GM12865 (cell line): ENCODE measurements at places on chromosomes 13 and 19.

DNA sequence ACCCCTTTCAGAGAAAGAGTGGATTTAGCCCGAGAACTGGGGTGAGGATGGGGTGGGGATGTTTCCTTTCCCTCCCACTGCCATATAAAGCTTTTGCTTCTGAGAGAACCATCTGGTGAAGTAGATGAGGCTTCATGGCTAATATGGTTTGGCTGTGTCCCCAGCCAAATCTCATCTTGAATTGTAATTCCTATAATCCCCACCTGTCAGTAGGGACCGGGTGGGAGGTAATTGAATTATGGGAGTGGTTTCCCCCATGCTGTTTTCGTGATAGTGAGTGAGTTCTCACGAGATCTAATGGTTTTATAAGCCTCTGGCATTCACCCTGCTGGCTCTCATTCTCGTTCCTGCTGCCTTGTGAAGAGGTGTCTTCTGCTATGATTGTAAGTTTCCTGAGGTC is 270.9 kb downstream of the LMO7 start:
- DNase-seq: no peak

- no peak for DNase-seq
These were observed 3.8 kb downstream of the ZNF490 start for GRCh38 chr19:12606796-12607195.

- DNase-seq: no peak
These were observed 60.2 kb upstream of the CYSLTR2 start for GRCh38 chr13:48593536-48593935.

DNA sequence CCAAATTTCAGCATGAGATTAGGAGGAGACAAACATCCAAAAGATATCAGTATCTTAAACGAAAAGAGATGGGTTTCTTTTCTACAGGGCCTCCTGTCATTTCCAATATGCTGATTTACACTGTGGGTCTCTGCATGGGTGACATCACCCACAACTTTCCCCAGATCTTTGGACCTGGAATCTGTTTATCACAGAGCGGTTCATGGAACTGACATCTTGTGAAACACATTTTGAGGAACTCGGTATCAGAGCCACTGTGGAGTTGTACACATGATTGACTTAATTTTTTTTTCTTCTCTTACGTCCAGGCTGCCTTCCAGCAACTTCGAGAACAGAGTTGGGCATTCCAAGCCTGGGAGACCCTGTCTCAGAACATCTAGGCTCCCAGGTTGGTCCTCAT is 80.2 kb upstream of the SERP2 start:
- DNase-seq: no peak

DNA sequence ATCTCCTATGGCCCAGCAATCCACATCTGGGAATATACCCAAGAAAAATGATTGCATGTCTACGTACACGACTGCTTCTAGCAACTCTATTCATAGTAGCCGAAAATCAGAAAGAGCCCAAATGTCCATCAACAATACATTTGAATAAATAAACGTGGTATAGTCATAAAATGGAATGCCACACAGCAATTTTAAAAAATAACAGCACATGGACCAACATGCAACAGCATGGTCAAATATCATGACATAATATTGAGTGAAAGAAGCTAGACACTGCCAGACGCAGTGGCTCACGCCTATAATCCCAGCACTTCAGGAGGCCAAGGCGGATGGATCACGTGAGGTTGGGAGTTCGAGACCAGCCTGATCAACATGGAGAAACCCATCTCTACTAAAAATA is 16.3 kb downstream of the TEX101 start:
- DNase-seq: no peak

- no peak for DNase-seq
These were observed 156.5 kb upstream of the SLC10A2 start for GRCh38 chr13:103222683-103223082.
